DMS153 (cell line): ENCODE measurements at places on chromosomes 5 and 9.
A peak's percentile ranks its signal among the peaks of the same experiment; 100 is the strongest.

DNA sequence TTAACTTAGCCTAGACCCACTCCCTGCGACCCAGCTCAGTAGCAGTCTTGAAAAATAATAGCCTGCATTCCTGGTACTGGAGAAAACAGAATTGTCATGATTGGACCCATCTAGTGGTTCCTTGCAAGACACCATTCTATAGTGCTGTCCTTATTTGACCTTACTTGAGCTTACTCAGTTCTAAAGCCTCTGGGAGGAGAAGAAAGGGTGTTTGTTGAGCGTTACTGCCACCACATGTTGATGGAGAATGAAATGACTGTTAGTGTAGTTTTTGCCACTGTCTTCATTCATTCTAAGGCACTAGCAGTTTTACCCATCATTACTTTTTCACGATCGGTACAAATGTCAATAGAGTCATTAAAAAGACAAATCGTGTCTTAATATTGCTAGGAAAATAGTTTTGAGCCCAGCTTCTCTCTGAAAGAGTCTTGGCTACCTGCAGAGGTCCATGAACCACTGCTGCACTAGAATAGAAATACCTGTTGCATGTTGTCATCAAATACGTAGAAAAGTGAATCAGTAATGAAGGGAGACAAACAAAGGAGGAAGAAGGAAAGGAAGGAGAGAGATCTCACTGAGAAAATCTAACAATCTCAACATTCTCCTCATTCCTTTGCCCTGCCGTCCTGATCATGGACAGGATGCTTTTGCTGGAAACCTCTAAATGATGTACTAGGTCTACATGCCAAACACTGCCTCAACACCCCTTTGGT, 96.0 kb downstream of the LIX1 start:
- DNase-seq: no peak

DNA sequence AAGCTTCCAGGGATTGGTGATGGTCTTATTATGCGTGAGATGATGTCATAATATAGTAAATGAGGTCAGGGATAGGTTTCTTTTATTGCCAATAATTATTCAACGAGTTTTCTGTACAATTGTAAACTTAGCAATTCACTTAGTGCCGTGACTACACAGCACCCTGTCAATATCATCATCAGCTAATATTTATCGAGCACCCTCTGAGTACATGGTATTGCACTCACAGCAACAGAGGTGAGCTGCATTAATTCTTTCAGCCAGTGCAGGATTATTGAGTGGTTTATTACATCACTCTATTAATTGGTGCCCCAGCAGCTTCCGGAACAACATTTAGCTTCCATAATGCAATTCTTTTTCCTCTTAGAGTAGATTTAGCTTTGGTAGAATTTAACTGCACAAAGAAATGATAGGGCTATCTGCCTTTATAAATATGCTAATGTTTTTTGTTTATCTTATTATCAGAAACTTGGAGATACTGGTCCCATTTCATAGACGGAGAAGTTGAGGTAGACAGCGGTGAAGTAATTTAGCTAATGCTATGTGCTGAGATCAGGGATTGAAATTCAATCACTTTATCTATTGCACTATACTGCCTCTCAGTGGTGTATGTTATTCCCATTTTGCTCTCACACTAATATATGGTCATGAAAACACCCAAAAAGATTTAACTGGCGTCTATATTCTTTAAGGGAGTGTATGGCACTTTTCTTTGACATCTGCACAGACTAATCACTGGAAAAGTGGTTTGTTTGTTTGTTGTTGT, 726.1 kb upstream of the WWC1 start:
- no peak for DNase-seq

- DNase-seq: no peak
Measured at GRCh38 chr5:302966-303365, 18.5 kb upstream of the AHRR start.

DNA sequence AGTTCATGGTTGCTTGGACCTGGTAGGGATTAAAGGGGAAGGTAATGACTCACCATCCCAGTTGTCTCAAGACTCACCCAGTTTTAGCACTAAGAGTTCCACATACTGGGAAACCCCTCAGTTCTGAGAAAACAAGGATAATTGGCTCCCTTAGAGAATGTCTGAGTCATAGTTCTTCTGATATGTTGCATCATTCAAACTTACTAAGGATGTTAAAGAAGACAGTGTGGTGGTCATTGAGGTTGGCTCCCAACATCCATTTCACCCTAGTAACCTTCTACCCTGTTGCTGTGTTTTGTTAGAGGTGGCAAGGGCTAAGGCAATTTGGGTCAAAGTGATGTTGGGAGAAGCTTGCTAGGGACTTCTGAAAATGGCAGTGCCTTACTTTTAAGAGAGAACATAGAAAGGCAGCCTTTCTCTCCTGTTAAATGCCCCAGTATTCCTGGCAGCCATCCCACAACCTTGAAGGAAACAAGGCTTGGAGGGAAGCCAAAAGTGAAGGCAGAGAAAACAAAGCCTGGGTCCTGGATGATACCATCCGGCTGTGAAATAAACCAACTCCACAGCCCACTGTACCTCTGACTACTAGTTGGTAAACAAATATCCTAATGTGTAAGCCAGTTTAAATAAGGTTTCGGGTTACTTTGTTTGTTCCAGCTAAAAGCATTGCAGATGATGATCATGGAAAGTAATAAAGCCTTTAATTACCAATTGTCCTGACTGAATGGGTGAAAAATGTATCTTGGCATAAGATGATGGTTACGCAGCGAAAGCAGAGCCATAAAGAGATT, 80.4 kb upstream of the ADAMTSL1 start:
- DNase-seq: peak; percentile 100

GRCh38 chr9:97045300-97045699, 6.4 kb upstream of the CTSV start:
- DNase-seq: no peak

DNA sequence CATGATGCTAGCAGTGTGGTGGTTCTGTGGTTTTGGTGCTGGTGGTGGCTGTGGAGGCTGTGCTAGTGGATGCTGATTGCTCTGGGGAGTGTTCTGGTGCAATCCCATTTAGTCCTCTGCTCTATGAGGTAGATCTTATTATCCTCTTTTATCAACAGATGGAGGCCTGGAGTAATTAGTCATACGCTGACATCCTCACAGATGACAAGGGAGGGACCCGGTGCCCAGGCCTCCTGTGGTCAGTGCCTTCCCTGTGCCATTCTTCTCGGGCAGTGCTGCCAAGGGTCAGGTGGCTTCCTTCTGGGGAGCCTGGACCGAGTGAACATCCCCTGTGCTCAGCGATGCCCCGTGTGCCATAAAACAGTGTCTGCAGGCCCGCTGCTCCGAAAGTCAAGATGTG, 74.5 kb downstream of the COL5A1 start:
- no peak for DNase-seq

GRCh38 chr9:26786564-26786963, 106.0 kb downstream of the CAAP1 start:
- DNase-seq: no peak

- no peak for DNase-seq
Measured at GRCh38 chr5:136020383-136021015, 8.3 kb upstream of the TGFBI start.

GRCh38 chr9:107137495-107138202, 145.4 kb upstream of the RAD23B start:
- DNase-seq: no peak

DNA sequence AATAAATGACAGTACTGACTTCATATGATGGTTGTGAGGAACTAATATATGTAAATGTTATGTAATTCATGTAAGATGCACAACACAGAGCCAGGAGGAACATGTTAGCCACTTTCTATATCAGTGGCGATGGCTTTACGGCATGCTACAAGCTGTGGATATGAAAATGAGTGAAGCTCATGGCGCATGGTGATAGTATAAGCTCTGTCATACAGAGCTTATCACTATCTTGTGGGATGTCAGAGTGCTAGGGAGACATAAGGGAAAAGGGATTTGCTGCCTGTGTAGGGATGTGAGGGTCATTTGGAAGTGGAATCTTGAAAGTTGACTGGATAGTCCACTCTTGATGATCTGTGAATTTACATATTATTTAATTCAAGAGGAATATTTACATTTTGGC, 13.6 kb downstream of the CPEB4 start:
- no peak for DNase-seq

DNA sequence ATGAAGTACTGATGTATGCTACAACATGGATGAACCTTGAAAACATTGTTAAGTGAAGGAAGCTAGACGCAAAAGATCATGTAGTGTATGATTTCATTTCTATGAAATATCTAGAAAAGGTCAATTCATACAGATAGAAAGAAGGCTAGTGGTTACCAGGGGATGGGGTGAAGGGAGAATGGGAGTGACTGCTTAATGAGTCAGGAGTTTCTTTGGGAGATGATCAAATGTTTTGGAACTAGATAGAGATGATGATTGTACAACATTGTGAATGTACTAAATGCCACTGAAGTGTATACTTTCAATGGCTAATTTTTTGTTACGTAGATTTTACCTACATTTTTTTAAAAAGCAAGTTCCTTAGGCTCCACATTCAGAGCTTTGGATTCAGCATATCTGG, 14.9 kb upstream of the DELE1 start:
- no peak for DNase-seq

DNA sequence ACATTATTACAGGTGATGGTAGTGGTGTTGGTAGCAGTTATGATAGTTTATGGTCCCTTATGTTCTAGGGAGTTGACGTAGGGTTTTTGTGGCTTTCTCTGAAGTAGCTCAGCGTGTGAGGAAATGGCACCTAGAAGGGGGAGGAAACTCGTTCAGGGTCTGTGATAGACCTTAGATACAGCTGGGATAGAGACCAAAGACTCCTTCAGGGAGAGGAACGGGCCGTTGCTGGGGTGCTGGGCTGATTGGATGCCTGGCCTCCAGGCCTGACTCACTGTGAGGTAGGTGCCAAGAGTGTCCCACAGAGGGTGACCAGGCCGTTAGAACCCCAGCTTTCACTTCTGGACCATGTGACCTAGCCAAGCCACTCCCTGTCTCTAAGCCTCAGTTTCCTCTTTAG, 96.6 kb downstream of the DAB2IP start:
- DNase-seq: no peak

GRCh38 chr5:127612441-127613141, 36.3 kb upstream of the CTXN3 start:
- no peak for DNase-seq

- no peak for DNase-seq
Measured at GRCh38 chr9:92292338-92293074, 991 bp downstream of the IARS1 start.

DNA sequence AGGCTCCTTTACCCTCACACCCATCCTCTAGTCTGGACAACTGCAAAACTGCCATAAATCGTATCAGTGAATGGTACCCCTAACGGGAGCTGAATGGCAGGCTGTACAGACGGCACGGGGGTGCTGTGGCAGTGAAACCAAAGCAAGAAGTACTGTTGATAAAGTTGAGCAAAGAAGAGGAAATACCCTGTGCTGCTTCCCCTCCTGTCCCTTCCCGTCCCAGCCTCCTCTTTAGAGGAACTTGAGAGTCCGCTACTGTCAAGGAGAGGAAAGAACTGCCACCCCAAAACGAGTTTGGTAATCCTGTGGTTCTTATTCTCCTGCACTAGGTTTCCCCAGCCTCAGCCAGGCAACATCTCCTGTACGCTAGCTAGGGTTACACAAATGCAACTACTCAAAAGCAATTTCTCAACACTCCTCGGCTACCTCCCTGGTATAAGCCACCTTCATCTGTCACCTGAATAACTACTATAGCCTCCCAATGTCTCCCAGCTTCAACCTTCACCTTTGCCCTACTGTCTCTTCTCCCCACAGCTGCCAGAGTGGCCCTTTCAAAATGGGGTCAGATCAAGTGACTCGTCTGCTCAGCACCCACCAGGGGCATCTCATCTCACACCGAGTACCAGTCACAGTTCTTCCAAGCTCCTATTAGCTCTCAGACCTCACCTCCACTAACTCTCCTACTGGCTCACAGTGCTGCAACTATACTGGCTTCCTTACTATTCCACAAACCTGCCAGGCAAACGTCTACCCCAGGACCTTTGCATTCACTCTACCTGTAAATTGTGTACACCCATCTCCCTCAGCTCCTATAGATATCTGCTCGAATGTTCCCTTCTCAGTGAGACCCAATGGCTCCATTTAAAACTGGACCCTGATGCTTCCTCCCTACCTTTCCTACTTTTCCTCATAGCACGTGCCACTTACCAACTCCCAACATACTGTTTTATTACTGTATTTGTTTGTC, 4.1 kb downstream of the GLRX start:
- no peak for DNase-seq

- DNase-seq: no peak
Measured at GRCh38 chr5:112316731-112317130, 102.3 kb downstream of the EPB41L4A start.

DNA sequence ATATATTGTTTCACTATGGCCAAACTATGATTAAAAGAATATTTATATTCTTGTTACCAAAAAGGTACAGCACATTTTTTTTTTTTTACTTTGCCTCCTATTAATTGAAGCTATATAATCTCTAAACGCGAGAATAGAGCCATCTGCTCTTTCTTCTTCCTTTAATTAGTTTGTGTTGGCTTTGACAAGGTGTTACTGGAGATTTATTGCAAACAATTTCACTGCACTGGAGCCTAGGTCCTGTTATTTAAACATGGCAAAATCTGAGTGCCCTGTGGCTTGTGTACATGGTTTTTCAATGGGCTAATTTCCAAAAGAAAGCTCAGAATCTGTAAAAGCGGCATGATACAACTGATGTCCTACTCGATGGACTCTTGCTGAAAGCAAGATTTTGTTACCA, 40.8 kb upstream of the GABRG2 start:
- no peak for DNase-seq

DNA sequence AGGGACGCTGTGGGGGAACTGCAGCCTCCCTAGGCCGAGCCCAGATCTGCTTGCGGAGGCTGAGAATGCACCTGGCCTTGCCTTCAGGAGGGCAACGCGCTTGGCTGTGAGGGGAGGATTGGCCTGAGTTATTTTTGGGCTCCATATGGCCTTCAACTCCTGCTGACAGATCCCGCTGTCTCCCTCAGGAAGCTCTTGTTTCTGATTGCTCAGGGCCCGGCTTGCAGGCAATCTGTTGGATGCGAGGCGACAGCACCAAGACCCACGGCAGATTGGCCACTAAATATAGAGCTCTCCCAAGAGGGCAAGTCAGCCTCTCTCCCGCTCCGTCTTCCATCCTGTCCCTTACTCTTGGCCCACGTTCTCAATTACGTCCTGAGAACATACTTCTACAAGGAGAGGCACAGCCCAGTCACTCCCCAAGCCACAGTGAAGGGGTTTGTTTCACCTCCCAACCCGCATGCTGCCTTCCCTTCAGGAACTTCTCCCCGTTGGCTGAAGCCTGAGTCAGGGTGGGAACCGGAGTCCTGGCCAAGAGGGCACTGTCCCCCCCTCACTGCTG, 53.6 kb downstream of the RASGEF1C start:
- DNase-seq: no peak
